Inflammatory macrophage (primary cell): ENCODE measurements at places on chromosomes 13 and 19.

DNA sequence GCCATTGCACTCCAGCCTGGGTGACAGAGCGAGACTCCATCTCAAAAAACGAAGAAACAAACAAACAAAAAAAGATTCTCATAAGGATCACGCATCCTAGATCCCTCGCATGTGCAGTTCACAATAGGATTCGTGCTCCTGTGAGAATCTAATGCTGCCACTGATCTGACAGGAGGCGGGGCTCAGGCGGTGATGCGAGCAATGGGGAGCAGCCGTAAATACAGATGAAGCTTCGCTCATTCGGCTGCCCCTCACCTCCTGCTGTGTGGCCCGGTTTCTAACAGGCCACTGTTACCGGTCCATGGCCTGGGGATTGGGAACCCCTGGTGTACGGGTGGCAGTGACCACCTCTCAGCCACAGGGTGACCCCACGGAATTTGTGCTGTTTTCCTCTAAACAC is 98.2 kb upstream of the MRI1 start:
- DNase-seq, result no peak

DNA sequence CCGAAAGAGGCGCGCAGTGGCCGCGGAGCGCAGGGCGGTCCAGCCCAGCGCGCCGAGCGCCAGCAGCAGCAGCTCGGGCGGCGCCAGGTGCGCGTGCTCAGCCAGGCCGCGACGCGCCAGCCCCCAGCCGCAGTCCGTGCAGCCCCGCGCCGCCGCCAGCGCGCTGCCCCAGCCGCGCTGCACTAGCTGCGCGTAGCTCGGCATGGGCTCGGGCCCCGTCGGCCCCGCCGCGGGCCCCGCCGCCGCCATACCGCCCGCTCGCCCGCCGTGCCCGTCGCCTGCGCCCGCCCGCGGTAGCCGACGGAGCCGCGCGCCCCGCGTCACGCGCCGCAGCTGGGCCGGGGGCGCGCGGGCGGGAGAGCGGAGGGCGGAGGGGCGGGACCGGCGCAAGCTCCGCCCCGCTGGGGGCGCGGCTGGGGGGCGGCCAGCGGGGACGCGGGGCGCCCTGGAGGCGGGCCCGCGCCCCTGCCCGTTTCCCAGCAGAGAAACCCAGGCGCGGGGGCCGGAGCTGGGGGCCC is at the start of gene CERS1:
TSS of gene CERS1 (minus strand) at position 335 of the 518 bp plus-strand sequence. CDS start at position 249, 86 bp downstream.
- no peak for DNase-seq

- peak; percentile 62 for DNase-seq
Measured at GRCh38 chr19:4576016-4576933, 16.8 kb upstream of the SEMA6B start.

DNA sequence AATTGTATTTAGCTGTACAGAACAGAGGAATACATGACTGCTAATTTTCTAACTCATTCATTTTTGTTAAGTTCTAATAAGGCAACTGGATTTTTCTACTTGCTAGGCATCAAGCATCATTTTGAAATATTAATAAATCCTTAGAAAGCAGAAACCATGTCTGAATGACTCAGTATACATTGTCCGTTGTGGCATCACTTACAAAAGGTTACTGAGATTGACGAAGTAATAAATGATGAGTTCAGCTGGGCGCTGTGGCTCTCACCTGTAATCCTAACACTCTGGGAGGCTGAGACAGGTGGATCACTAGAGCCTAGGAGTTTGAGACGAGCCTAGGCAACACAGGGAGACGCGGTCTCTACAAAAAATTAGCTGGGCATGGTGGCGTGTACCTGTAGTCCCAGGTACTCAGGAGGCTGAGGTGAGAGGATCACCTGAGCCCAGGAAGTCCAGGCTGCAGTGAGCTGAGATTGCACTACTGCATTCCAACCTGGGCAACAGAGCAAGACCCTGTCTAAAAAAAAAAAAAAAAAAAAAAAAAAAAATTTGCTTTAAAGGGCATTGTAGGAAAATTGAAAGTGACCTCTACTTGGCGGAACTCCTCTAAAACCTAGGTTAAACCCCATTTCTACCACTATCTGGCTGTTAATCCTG is 36.6 kb downstream of the LHFPL6 start:
- DNase-seq, result no peak

DNA sequence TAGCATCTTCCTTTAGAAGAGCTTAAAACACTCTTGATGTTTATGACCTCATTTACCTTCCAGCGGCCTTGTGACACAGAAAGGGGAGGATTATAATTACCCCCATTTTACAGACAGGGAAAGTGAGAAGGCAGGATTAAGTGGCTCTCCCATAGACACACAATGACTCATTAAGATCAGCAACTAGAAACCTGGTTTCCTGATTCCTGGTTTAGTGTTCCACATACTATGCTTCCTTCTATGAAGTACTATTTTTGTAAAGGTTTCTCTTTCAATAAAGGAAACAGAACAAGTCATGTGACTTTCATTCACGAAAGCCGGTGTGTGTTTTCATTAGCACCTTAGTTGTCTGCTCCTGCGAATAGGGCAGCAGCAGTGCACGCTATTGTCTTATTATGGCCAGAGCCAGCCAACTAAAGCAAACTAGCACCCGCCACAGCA is 8.3 kb downstream of the IRS2 start:
- DNase-seq, result peak; percentile 21

DNA sequence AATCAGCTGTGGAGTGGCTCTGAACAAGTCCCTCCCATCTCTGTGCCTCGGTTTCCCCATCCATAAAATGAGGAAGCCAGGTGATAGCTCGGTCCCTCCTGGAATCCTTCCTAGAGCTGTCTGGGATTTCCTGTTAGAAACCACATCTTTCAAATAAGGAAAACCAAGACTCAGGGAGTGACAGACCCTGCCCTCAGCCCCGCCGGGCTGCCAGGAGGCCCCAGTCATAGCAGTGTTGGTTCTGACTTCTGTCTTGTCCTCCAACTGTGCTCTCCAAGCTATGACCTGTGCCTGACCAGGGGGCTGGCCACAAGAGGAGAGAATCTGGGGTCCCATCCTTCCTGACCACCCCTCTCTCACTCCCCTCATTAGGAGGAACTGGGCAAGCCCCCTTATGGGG is 1.1 kb upstream of the SHD start:
- no peak for DNase-seq

DNA sequence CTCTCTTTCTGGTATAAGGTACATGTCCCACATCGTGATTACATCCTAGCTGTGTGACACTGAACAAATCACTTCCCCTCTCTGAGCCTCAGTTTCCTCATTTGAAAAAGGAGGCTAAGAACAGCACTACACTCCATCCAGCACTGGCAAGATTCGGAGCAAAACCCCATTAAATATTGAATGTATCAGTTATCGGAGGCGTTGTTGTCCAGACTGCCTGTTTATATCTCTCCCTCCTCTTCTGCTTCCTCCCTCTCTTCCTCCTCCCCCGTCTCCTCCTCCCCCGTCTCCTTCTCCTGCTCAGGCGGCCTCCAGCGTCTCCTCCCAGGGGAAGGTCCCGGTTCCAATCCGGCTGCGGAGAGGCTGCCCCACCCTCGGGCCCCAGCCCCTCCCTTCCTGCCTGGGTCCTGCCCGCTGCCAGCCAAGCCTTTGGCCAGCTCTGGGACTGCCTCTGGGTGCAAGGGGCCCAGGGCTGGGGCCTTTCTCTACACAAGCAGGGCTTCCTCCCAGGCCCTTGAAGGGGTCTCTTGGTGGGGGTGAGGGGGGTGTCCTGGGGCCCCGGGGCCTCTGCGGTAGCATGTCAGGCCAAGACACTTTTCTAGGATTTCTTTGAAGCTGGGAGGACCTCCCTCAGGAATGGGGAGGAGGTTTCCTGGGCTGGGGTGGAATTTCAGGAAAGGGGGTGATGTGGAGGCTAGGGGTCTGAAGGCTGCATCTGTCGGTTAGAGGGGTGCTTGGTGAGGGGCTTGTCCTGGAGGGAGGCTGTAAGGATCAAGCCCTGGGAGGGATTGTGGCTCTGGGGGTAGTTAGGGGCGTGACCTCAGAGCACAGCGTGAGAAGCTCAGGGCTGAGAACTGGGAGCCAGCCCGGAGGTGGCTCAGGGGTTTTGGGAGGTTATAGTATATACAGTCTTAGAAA is 1.9 kb downstream of the RRAS start:
- peak; percentile 56 for DNase-seq

DNA sequence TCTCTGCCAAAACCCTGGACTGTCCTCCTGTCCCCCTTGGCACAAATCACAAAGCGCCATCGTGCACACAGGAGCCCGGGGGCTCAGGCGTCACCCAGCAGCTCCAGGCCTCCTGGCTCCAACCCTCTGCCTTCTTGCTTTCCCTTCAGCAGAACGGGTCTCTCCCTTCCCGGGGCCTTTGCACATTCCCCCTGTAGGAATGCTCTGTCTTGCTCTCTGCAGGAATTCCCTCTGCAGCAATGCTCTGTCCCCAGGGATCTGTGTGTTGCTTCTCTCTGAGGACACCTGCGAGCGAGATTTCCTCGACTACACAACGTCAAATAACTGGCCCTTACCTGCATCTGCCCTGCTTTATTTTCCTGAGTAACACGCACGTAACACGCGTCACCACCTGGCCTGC is 13.3 kb upstream of the RASA3 start:
- DNase-seq, result no peak

DNA sequence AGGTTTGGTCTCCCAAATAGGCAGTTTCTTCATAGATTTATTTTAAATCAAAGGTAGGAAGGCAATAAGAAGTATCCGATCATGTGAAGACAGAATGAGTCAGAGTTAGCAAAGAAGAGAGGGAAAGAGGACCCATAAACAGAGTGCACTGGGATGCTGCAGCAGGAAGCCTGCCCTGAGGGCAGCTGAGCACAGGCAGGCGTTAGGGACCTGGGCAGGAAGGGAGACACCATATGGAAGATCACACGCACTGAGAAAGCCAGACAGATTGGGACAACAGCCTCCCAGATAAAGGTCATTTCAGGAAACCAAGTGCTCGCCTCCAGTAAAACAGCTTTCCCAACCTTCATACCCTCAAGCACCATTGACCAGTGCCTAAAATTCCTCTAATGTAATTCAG is 598.0 kb downstream of the EFNB2 start:
- DNase-seq, result no peak

- DNase-seq, result no peak
Measured at GRCh38 chr13:48641404-48641803, 12.3 kb upstream of the CYSLTR2 start.

DNA sequence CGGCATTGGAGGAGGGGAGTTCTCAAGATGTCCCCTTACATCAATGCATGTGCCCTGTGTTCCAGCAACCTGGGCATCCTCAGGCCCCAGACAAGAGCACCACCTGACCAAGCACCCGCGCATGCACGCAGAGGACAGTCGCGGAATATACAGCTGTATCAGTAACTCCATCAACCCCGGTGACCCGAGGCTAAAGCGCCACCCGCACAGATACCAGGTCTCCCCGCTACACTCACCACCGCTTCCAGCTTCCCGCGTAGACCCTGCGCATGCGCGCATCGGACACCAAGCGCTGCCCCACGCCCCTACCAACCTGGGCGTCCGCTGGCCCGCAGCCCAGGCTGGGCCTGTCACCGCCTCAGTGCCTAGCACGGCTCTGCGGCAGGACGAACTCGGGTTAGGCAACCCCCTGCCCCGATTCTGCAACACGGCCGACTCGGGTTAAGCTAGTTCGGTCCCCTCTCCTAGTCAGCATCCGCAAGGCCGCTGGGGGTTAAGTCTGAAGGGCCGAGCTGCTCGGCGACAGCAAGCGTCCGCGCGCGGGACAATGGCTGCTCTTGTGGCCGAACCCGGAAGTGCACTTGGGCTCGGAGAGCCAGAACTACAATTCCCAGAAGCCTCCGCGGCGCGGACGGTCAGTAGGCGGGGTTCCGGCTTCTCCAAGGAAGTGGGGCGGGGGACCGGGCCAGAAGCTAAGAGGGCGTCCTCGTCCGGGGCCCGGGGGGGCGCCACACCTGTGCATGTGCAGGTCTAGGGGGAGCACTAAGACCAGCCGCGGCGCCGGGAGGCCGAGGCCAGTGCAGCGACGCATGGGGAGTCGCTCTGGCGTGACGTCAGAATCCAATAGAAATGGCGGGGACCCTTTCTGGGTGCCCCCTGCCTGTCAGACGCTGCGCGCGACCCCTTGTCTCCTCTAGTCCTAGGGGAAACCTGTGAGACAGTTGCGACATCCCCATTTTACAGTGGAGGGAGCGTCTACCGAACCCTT is at the start of gene ZNF180:
TSS of gene ZNF180 (minus strand) at position 561 of the 988 bp plus-strand sequence. CDS start 3,188 bp downstream, outside the sequence.
- DNase-seq, result peak; percentile 97

DNA sequence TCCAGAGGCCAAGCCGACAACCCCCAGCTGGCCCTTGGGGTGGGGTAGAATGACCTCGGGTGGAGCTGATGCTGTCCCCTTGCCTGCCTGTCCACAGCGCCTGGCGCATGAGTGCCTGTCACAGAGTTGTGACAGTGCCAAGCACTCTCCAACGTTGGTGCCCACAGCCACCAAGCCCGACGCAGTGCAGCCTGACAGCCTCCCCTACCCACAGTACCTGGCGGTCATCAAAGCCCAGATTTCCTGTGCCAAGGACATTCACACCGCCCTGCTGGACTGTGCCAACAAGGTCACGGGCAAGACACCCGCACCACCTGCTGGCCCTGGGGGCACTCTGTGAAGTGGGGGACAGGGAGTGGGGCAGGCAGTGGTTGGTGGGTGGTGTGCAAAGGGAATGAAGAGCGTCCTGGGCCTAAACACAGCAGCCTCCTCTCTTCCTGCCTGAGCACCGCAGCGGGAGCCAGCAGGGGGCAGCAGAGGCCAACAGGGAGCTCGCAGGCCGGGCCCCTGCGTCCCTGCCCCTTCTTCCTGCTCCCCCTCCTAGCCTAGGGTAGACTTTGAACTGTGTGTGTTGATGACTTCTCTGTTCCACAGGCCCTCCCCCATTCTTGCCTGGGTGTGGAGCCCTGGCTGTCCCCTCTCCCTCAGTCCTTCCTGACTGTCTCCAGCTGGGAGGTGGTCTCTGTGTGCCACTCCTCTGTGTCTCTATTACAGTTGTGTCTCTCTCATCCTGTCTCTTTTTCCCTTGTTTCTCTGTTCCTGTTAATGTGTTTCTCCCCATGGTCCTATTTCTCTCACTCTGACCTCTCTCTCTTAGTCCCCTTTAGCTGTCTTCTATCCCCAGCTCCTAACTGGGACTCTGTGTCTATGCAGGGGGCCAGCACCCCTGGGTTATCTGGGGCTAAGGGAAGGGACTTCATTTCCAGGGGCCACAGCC is 6.5 kb downstream of the MED29 start:
- peak; percentile 86 for DNase-seq

GRCh38 chr19:55339889-55340783 is 460 bp downstream of the KMT5C start:
- DNase-seq, result peak; percentile 11

- no peak for DNase-seq
Measured at GRCh38 chr13:74596691-74597090, 462.5 kb upstream of the KLF12 start.

DNA sequence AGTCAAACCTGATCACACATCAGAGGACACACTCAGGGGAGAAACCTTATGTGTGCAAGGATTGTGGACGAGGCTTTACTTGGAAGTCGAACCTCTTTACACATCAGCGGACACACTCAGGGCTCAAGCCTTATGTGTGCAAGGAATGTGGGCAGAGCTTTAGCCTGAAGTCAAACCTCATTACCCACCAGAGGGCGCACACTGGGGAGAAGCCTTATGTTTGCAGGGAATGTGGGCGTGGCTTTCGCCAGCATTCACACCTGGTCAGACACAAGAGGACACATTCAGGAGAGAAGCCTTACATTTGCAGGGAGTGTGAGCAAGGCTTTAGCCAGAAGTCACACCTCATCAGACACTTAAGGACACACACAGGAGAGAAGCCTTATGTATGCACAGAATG is 8.2 kb upstream of the ZNF527 start:
- DNase-seq, result no peak

GRCh38 chr13:101326710-101327109 is 89.6 kb downstream of the NALCN start:
- no peak for DNase-seq
